ENCODE measurements at places on chromosomes 4 and X.

DNA sequence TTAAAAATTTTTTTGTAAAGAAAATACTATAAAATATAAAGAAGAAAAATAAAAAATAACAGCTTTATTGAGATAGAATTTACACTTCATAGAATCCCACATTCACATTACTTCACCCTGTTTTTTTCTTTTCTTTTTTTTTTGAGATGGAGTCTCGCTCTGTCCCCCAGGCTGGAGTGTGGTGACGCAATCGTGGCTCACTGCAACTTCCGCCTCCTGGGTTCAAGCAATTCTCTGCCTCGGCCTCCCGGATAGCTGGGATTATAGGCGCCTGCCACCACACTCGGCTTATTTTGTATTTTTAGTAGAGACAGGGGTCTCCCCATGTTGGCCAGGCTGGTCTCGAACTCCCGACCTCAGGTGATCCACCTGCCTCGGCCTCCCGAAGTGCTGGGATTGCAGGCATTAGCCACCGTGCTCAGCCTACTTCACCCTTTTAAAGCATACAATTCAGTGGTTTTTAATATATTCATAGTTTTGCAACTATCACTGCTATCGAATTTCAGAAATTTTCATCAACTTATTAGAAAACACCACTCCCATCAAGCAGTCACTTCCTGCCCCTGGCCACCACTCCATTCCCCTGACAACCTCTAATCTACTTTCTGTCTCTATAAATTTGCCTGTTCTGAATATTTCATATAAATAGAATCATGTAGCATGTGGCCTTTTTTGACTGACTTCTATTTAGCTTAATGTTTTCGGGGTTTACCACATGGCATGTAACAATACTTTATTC, 48.7 kb downstream of the TMEM131L start:
- no peak for DNase-seq

DNA sequence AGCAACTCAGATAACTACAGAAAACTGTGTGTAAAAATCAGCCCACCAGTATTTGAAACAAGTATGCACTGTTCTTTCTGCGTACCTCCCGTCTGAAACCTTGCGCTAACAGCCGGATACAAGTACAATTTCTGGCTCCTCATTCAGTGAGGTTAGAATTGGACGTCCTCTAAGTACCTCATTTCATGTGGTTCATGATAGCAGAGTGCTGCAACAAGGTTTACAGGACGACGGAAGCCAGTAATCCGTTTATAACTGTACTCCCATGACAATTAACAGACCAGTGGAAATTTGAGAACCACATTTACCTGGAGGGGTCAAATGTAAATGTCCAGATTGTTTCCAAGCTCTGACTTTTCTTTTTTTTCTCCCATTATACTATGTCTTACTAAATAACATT, 52.9 kb upstream of the TENM3 start:
- DNase-seq = no peak

GRCh38 chr4:17780501-17781299, 721 bp downstream of the FAM184B start:
- DNase-seq = no peak

DNA sequence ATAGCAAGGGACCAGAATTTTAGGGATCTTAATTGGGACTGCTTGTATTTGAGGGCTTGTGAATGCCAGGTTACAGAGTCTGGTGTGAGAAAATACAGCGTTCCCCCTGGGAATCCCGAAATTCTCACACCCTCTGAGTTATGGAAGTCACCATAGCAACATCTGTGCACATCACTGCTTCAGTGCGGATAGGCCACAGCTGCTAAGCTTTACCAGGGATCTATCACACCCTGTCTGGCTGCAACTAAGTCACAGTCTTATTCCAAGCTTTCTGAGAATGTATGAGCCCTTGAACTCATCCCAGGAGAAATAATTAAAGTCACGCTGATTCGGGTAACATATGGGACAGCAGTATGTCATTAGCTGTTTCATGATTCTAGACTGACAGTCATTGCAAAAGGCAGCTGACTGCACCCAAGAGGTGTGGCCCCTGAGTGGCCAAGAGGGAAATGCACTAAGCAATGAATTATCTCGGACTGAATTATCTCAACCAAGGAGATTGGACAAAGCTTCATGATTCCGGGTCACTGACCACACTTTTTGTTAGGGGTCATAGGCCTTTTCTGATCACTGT, 46.7 kb upstream of the BTC start:
- DNase-seq = no peak

GRCh38 chrX:40550066-40550465, 30.7 kb upstream of the ATP6AP2 start:
- DNase-seq = no peak

Measured in stimulated activated CD4-positive, alpha-beta T cell treated with anti-CD3 and anti-CD28 coated beads, Interleukin-12 subunit alpha, Interleukin-12 subunit beta, amount 100 ng/mL, for 24 hours (primary cell).